ENCODE measurements at places on chromosomes 3 and 15. TPM values are rescaled to one million over a fixed set of nuclear protein-coding genes. Genes with fewer than 3 reads are reported as not detected.

The CD80 gene
- 29.5 TPM for total RNA-seq

The HHATL gene
- total RNA-seq: 0.25 TPM

DNA sequence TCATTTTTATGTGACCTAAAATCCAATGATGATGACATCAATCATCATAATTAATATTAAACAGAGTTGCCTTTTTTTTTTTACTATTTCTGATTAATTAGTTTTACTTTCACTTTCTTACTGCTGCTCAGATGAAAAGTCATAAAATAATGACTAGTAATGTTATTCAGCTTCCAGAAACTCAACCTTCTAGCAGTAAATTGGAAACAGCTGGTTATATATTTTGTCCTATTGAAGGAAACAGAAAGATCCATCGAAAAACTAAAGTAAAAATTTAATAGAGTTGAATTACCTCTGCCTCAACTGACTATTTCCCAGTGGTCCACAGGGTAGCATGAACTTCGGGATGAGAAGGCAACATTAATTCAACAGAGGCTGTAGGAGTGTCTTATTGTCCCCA is 107.1 kb upstream of the PTX3 start:
- DNase-seq: no peak

DNA sequence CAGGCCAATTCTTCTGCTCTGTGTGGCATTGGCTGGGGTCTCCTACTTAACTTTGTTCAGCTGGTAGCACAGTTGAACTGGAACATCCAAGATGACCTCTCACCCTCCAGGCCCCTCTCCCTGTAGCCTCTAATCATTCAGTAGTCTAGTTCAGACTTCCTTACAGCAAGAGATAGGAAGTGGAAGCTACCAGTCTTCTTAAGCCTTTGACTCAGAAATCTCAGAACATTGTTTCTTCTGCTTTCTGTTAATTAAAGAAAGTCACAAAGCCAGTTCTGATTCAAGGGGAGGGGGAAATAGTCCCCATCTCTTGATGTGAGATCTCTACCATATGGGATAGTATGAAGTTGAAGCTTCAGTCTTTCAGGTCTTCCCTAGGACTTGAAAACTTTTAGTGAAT is 18.8 kb upstream of the SACM1L start:
- no peak for DNase-seq

DNA sequence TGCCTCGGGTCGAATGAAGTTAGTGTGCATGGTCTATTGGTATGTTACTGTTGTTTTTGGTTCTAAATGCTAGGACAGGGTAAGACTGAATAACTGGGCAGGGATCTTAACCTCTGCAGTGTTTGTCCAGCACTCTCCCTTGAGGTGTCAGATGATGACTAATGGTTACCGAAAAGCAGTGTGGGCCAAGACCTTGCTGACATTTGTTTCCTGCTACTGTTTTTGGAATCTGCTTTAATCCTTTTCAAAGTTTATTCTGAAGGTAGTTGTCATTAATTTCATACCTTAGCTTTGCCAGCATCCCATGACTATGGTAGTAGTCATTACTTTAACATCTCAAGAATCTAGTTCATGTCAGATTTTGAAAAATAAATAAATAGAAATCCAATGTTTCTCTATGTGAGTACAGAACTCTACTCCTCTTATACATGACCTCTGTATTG is 117.0 kb downstream of the P3H2 start:
- DNase-seq: no peak

DNA sequence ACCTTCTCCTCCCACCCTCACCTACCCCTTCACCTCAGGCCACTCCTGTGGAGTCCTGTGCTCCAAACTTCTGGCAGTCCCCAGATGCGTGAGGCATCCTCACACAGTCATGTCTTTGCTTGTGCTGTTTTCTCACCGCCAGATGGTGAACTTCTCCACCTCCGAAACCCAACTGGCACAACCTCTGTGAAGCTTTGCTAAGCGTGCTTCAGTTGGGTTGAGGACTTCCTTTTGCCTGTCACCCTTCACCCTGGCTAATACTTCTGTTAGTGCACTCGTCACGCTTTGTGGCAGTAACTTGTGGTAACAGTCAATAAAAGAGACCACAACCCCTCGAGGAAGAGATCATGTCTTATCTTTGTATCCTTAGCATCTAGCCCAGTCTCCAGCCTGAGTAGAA is 42.0 kb upstream of the SKOR1 start:
- peak; percentile 42 for DNase-seq

The IQCH gene
- total RNA-seq: 0.98 TPM

GRCh38 chr3:101816215-101817149 is 32.8 kb upstream of the NFKBIZ start:
- no peak for DNase-seq

DNA sequence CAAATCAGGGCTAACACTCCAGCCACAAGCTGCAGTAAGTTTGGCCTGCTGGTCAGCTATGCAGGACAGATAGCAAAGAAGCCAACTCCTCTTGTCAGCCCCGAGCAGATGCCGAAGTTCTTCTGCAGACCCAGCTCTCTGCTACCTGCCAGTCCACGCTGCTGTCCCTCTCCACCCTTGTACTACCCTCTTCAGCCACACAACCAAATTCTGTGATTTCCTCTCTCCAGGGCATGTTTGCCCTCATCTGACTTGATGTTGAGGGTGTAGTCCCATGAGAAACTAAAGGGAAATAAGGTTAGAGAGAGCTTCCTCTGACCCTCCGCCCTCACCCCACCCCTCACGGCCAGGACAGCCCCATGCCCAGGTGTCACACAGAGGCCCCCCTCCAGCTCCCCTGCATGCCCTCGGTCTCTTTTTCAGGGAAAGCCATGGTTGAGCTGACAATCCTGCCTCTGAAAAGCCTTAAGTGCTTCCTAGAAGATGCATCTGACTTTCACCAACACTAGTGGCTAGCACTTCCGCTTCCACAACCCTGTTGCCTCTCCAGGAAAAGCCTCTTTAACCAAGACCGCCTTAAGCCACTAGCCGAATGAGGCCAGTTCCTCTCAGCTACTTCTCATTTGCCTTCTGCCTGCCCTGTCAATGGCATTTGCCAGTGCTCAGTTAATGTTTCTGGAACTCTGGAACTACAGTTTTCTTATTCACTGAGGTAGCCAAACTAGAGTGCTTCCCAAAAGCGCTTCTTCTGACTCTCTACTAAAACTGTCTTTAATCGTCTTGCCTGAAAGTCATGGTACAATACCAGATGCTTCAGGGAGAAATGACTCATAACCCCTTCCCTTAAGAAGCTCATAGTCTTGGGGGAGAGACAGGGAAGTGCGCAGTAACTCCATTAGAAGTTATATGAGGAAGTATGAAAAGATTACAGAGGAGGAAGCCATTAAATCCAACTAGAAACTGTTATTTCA is 300.4 kb upstream of the STT3B start:
- DNase-seq: no peak

DNA sequence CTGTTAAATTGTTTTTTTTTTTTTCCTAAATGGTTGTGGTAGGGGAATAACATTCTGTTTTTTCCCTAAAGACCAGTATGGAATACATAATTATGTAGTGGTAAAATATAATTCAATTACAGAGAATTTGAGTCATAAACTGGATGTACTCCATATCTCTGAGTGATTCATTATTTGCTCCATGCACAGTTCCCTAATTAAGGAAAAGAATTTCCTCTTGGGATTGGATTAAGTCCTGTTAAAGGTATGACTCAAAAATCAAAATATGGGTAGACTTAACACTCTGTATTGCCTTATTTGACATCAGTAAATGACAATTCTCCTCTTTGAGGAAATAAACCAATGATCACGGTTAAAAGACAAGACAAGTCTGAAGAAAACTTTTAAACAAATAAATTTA is 78.0 kb upstream of the KCNH8 start:
- DNase-seq: no peak

GRCh38 chr3:189944285-189945145 is 176.2 kb downstream of the P3H2 start:
- DNase-seq: no peak

The CEMIP gene
- total RNA-seq: not detected

GRCh38 chr3:108127301-108127988 is 36.6 kb upstream of the CD47 start:
- peak; percentile 80 for DNase-seq

DNA sequence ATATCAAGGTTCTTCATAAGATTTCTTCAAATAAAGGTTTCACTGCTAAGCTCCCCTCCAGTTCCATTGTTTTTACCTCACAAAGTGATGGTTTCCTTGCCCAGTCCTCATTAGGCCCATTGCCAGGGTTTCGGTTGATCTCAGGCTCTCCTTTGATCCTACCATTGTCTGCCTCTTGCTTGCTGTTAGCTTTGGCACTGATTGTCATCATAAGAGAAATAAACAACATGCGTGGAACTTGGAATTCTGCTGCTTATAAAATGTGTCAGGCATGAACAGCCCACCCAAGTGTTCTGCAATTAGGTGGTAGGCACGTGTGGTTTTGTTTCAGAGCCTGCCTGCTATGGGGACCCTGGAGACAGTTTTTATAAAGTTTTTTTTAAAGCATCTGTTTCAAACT is 107.6 kb upstream of the BFSP2 start:
- no peak for DNase-seq

DNA sequence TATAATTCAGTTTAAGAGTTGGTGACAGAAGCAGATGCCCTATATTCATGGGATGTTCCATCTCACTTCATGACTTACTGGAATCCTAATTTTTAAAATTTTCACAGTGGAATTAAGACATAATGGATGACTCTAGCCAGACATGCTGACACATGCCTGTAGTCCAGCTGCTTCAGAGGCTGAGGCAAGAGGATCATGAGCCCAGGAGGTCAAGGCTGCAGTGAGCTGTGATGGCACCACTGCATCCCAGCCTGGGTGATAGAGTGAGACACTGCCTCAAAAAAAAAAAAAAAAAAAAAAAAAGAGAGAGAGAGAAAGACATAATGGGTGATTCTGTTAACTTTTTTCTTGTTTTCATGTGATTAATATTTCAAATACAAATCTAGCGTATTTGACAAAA is 123.6 kb downstream of the KLHL25 start:
- DNase-seq: no peak

- DNase-seq: no peak
These were observed 116.3 kb downstream of the THRB start for GRCh38 chr3:24378313-24378712.

- no peak for DNase-seq
These were observed 3.9 kb downstream of the LXN start for GRCh38 chr3:158668506-158668905.

The ROPN1B gene
- total RNA-seq: not detected

GRCh38 chr3:34881026-34881425 is 758.3 kb upstream of the ARPP21 start:
- no peak for DNase-seq

- no peak for DNase-seq
These were observed 944 bp downstream of the SLITRK3 start for GRCh38 chr3:165195241-165195639.

GRCh38 chr15:89630974-89631901 is 24.0 kb downstream of the KIF7 start:
- no peak for DNase-seq

DNA sequence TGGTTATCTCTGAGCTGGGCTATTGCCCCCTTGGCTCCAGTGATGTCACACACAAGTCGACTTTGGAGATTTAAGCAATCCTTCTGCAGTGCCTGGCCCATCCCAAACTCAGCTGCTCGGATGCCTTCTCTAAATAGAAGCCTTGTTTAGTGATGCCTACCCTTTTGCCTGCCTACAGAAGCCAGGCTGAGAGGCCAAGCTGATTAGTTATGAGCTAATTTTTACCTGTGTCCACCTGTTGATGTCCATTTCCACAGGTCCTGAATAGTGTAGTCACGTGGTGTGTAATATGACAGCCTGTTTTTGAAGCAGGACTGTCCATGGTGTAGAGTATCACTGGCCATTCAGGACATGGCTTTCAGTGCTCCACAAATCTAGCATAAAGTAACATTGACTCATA is 45.5 kb downstream of the SSUH2 start:
- DNase-seq: no peak

DNA sequence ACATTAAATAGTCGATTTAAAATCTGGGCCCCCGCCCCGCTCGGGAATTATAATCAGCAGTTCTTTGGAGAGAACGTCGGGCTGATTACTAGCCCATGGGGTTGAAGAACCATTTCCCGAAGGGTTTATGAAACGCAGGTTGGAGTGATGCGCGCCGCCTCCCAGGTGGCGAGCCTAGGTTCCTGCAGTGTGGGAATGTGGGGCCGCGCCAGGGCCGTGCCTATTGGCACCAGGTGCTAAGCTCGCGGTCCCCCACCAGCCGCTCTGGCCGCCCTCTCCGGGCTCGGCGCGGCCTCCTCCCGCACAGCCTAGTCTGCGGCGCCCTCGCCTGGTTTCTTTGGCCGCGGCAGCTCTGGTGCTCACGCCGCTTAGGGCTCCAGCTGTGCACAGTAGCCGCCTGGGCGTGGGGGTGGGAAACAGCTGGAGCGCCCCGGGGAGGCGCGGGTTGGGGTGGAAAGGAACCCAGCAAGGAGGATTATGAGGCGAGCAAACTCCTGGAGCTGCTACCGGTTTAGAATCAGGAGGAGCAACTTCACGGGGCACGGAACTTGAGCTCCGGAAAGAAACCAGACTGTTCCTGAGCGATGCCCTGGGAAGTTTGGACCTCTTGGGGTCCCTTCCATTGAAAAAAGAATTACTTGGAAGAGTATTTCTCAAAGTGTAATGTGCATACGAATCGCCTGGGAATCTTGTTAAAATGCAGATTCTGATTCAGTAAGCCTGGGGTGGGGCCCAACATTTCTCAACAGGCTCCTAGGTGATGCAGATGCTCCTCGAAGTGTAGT is 5.6 kb upstream of the MECOM start:
- DNase-seq: peak; percentile 54

The WWTR1 gene
- 1.9 TPM for total RNA-seq

DNA sequence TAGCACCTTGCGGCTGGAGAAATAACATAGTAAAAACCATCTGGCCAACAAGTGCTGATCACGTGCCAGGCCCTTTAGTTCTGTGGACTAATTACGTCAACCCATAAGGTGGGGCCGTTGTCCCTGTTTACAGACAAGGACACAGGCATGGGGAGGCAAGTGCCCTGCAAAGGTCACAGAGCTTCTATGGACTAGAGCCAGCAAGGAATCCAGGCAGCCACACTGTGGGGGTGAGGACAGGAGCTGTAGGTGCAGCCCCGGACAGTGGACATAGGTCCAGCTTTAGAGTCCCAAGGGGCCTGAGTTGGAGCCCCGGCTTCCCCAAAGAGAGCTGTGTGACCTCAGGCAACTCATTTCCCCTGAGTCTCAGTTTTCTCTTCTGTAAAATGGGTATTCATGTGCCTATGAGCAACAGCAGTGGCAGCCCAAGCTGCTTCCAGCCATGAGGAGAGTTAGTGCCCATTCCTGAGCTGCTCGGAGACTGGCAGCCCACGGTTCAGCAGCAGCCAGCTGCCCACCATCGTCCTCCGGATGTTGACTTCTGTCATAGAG is 13.9 kb downstream of the CHST13 start:
- DNase-seq: no peak

The SOX14 gene
- total RNA-seq: not detected

DNA sequence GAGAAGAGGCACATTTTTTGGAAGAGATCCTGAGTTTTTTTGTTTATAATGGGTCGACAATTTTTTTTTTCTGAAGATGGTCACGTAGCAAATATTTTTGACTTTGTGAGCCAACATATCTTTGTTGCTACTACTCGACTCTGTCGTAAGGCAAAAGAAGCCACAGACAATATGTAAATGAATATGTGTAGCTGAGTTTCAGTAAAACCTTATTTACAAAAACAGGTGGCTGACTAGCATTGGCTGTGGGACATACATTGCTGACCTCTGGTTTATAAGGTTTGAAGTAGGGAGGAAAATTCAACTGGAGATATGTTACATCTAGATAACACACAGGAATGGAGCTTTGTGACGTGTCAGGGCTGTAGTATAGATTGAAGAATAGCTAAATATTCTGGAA is 22.5 kb upstream of the NANOGP8 start:
- DNase-seq: no peak

The ZNF106 gene
- total RNA-seq: 47.8 TPM
